GM23248 (cell line): ENCODE measurements at places on chromosomes 2 and 18. TPM values are rescaled to one million over a fixed set of nuclear protein-coding genes. Genes with fewer than 3 reads are reported as not detected.
A peak's percentile ranks its signal among the peaks of the same experiment; 100 is the strongest.

Gene FBLN7
- 0.11 and 0.13 TPM in 2 replicates for total RNA-seq

Gene ANKRD62
- total RNA-seq = not detected in 2 replicates

Gene RESP18
- total RNA-seq = not detected in 2 replicates

Gene MC5R
- not detected in 2 replicates for total RNA-seq

Gene IL1R1
- total RNA-seq = 87.9 and 93.5 TPM in 2 replicates

Gene LYPD6
- 3.9 TPM in 2 replicates for total RNA-seq

Gene SGPP2
- total RNA-seq = not detected in 2 replicates

Gene DOCK10
- total RNA-seq = 19.2 and 20.5 TPM in 2 replicates

GRCh38 chr2:238688193-238689153 is 159.4 kb upstream of the TWIST2 start:
- peak; percentile 90 for DNase-seq

GRCh38 chr2:115874427-115874826 is 1432.0 kb downstream of the DPP10 start:
- DNase-seq = no peak

DNA sequence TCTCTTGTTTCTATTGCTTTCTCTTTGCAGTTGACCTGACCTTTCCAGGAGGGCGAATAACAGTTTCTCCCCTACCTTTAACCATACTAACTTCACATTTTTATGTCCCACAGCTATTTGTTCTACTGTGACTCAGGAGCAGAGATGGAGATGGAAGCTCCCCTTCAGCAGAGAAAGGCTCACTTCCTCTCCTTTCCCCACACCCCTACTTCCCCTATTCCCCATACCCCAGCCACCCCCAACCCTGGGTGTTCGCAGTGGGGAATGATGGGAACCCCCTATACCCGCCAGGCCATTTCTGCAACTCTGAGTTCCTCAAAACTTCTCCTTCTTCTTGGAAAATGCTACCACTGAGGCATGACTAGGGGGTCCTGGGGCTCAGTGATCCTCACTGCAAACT is 285.4 kb upstream of the MGAT5 start:
- no peak for DNase-seq

DNA sequence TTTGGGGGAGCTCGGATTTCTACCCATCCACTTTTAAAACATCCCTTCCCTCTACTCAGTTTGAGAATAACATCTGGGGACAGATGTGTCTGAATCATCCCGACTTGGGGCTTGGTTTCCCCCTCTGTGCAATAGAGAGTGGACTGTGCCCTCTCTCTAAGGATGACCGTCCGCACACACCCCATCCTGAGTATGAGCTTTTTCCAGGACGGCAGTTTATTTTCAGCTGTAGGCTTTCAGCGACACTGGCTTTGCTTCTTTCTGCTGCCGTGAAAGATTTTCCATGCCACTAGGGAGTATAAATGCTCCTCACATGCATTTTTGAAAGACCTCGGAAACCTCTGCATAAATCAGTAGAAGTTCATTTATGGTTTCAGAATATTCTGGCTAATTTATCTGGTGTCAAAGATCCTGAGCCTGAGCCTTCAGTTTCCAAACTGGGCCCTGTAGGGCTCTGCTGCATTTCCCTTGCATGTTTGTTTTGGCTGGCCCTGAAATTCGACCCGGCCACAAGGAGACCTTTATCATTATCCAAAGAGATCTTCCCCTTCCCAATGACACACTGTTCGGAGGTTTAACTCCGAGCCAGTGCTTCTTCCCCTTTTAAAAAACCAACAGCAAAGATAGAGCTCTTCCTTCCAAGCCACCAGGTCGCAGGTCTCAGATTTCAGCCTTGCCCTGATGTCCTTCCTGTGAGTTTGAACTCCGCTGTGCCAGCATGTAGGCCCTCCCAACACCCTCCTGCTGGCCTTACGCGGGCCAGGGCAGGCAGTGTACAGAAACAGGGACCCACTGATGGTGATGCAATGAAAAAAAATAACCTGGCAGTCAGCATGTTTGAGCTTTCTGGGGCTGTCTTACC is 53.3 kb downstream of the FECH start:
- no peak for DNase-seq

- peak; percentile 37 for DNase-seq
Observed at GRCh38 chr2:205902041-205902899, 183.7 kb downstream of the INO80D start.

GRCh38 chr2:201839727-201840126 is 33.4 kb downstream of the CDK15 start:
- DNase-seq = no peak

- no peak for DNase-seq
Observed at GRCh38 chr18:26434887-26435286, 113.5 kb downstream of the KCTD1 start.

DNA sequence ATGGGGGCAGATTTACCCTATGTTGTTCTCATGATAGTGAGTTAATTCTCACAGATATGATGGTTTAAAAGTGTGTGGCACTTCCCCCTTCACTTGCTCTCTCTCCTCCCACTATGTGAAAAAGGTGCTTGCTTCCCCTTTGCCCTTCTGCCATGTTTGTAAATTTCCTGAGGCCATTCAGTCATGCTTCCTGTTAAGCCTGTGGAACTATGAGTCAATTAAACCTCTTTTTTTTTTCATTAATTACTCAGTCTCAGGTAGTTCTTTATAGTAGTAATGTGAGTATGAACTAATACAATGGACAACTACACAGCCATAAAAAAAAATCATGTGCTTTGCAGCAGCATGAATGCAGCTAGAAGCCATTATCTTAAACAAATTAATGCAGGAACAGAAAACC is 118.5 kb downstream of the CALCRL start:
- DNase-seq = no peak

DNA sequence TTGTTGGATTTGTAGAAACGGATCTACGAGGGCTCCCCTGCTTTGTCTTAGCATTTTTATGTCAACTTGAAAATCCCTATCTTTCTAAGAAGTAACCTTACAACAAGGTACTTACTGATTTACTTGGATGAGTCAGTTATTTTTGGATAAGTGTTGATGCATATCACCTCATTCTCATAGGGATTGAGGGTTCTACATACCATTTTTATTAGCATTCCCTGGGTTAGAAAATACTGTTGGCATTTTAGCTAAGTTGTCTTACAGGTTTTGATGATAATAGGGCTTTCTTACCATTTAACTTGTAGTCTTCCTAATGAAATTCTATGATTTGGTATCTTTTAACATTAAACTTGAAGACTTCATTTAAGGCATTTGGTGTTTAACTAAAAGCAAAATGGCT is 125.2 kb downstream of the UBE2E3 start:
- DNase-seq = no peak

DNA sequence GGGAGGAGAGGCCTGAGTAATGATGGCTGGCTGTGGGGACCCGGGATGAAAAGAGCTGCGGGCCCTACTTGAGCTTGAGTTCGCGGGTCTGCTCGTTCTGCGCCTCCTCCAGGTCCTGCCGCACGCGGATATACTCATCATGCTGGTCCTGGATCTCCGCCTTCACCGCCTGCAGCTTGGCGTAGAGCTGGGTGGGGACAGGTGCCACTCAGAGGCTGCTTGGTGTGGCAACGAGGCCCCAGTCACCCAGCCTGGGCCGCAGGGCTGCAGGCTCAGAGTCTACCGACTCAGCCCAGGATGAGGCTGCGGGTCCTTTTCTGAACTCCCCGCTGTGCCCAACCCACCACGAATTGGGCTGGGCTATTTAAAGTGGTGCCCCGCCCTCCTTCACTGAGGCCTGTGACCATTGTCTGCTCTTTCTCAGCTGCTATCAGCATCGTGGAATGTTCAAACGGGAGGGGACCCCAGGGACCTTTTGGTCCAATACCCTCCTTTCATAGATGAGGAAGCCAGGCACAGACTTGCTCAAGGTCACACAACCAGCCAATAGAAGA is 28.0 kb downstream of the KIF3C start:
- no peak for DNase-seq

DNA sequence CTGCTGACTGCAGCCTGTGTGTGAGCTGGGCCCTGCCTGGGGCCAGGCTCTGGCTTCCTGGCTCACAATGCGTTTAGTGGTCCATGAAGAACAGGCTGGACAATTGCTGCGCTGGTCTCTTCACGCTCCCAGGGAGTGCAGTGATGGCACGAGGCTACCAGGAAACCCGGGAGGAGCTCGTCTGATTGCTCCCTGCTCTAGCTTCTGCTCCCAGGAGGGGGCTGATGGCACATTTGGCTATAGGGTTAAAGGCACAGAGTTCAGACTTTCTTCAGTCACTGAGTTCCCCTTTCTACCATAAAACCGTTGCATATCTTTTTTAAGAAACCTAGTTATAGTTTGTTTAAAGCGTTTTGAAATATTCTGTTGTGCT is 60.1 kb downstream of the KCNF1 start:
- no peak for DNase-seq

- no peak for DNase-seq
Observed at GRCh38 chr2:5057891-5058351, 634.3 kb upstream of the SOX11 start.
